ENCODE measurements at places on chromosomes 5 and 9.

- DNase-seq = no peak
These were observed 50.3 kb downstream of the RAD23B start for GRCh38 chr9:107333363-107333762.

DNA sequence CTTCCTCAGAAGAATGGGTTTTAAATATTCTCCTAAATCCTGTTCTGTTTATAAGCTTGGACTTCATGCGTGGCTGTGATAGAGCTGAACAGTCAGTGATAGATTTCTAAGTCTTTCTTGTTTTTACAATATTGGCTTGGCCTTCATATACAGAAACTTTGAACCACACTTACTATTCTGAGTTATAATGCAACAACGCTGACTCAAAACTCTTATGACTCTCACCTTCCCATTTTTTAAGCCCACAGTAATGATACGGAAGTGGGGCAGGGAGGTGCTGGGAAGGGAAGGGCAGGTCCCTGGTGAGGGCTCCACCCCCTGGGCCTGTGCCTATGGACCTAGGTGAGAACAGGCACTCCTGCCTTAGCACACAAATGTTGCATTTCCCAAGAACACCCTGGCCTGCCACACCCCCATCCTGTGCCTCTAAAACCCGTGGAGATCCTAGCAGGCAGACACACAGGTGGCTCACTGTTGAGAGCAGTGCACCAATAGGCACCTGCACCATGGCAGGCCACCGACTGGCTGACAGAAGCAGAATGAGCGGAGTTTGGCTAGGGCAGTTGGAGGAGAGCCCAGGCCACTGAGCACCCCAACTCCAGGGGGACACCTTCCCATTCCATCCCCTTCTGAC lies 376.7 kb downstream of the GABRG2 start:
- DNase-seq = no peak

GRCh38 chr9:135821733-135822373 lies 85.5 kb downstream of the CAMSAP1 start:
- DNase-seq = no peak

DNA sequence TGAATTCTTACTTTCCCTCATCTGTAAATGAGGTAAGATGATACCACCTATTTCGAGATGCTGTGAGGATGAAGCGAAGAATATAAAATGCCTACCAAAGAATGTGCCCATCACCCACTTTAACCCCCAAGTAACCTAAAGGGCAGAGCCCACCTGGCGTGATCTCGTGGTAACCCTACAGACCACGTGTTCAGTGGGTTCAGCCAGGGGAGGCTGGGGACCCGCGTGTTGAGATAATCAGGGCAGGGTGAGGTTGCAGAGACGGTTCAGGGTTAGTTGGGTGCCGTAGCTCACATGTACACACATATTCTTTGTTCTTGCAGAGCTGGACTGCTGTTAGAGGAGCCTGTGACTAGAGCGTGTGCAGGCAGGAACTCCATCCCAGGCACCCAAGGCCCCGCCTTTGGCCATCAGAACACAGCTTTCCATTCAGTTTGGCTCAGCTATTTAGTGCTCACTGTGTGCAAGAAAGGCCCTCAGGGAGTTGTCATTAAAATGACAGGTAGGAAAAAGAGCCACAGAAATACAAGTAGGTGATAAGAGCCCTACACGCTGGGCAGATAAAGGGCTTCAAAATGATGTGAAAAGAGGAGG lies 56.5 kb upstream of the HAND1 start:
- DNase-seq = no peak

DNA sequence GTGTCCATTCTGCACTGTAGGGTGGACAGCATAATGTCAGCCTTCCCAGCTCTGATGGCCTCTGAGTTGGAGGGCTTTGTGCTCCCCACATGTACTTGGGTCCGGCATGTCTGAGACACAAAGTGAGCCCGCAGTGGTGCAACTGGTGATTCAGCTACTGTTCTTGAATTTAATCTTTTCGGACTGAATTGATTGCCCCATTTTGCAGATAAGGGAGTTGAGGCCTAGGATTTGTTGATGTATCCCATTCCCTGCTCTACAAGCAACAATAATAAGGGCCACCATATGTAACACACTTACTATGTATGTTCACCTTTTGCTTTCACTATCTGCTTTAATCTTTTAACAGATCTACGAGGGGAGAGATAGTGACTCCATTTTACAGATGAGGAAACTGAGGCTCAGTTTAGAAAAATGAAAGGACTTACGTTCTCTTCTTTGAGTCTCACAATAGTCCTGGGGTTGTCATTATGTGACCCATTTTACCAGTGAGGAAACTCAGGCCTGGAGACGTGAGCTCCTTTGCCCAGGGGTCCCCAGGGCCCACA lies 4.5 kb downstream of the GSN start:
- no peak for DNase-seq

- no peak for DNase-seq
These were observed 1.8 kb downstream of the STK10 start for GRCh38 chr5:172186114-172186695.

DNA sequence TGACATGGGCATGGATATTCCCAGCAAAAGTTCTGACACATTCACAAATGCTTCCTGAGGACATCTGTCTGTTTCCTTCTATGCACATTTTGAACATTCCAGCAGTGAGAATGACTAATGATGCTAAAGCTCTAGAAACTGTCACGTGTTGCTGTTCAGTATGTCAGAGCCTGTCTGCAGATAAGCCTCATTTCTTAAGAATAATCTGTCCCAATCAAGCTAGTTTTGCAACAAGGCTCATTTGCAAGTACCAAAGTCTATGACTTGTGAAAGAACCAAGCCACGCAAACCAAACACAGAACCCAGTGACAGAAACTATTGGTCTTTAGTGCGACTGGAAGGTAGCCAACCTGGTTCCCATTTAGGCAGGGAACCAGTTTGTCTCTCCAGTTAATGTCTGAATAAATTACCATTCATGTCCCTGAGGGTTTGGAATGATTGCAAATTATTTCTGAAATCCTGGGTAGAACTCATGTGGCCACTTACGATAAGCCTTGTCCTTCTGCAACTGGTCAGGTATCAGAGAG lies 178.5 kb downstream of the C9orf152 start:
- peak; percentile 88 for DNase-seq

GRCh38 chr5:74384851-74385250 lies 255.7 kb downstream of the ENC1 start:
- no peak for DNase-seq

GRCh38 chr5:55903121-55903701 lies 52.1 kb downstream of the IL31RA start:
- peak; percentile 76 for DNase-seq

- peak; percentile 15 for DNase-seq
These were observed 342.4 kb downstream of the RASEF start for GRCh38 chr9:82720515-82720914.

- DNase-seq = peak; percentile 9
These were observed 48.0 kb upstream of the LRRC19 start for GRCh38 chr9:27053369-27054022.

DNA sequence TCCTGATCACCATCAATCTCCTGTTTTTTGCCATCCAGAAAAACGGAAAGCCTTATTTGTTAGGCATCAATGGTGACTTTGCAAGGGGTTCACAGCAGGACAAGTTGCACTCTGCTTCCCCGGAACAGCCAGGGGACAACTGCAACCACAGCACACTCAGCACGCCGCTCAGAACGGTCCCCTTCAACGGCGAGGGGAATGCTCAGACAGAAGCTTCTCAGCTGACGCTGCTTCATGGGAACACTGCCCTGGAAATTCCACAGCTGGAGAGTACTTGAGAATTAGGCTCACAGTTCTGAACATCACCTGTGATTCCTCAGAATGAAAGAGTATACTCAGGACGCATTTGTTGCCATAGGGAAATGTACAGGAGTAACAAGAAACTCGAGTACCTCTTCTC lies 40.1 kb upstream of the PLPP6 start:
- no peak for DNase-seq

GRCh38 chr5:1040571-1040970 lies 32.0 kb downstream of the NKD2 start:
- no peak for DNase-seq

DNA sequence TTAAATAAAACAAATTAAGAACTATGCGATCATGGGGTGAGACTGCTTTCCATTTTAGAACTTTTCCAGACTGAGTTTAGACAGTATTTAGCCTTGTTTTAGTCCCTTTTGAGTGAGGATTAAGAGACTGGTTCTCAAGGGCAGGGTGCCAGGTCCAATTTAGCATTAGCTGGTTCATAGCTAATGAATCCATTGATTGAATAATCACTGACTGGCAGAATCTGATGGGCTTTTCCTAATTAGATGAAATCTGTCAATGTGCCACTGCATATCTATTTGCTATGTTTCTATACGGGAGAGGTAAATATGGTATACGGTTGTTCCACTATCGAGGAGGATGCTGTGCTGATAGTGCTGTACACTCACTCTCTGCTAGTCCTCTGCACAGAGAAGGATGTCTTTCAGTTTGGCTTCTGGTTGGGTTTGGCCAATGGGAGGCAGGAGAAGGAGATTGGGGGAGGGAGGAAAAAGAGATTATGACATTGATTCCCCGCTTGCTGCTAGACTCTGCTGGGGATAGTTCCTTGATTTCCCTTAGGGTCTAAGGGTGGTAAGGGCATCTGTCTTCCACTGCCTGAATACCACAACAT lies 496.6 kb downstream of the CTNND2 start:
- no peak for DNase-seq

GRCh38 chr9:136364942-136365774 lies 1.6 kb upstream of the DNLZ start:
- peak; percentile 17 for DNase-seq

DNA sequence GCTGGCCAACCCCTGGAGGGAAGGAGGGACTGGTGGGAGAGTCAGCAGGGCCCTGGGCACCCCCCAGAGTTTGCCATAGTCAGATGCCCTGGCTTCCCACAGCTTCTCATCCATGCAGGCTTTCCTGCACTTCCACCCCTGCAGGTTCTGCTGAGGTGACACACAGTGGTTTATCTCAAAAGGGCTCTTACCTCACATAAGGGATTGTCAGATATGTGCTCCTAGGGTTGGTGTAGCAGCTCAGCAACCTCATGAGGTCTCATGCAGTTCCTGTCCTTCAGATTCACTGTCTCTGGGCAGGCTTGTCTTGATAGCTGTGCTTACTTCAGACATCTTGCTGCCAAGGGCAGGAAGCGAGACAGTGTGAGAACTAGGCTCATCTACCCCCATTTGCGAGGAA lies 143.4 kb downstream of the KDM4C start:
- no peak for DNase-seq

GRCh38 chr9:86389628-86390027 lies 35.4 kb upstream of the TUT7 start:
- peak; percentile 13 for DNase-seq

GRCh38 chr9:17863213-17863883 lies 284.5 kb downstream of the SH3GL2 start:
- DNase-seq = no peak

DNA sequence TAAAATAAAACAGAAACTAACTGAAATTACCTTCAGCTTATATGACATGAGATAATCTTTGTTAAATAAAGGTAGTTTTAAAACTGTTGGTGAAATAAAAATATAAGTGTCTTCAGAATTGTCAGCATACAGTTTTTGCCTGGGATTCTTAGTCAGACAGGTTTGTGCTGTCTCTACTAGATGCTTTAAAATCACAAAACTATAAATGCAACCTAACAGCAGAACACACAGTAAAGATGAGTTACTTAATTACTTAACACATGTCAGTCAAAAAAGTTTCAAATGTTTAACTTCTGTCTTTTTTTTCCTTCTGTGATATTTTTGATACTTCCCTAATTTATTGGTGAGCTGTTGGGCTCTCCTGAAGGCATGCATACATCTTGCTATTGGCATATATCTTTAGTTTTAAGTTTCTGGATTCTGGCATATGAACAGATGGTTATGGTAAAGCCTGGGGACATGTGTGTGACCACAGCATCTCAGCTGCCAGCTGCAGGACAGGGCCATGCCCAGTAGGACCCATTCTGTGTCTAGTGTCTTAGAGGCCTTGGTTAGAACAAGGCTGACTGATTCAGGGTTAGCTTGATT lies 231.1 kb upstream of the NUDT12 start:
- no peak for DNase-seq

DNA sequence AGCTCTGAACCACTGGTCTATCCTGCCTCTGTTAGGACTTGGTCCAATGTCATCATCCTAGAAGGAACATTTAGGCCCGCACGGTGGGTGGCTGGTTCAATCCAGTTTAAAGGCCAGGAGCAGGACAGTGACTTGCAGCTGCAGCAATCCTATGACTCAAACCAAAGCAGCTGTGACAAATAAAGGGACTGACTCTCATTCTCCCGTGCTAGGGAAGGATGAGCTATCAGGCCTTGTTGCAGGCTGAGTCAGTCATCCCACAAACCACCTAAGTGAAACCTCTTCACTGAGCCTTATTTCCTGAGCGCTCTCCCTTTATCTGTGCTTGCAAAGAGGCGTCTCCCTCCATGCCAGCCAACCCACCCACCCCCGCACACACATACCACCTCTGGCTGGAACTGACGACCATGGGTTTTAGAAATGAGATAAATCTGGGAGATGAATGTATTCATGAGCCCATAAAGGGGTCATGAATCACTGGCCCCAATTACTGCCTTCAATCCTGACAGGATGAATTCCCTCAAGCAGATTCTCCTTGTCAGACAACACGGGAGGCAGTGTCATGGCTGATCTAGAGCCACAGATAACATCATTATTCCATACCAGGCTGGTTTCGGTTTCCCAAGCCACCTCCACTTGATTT lies 93.4 kb downstream of the KCNIP1 start:
- peak; percentile 16 for DNase-seq

DNA sequence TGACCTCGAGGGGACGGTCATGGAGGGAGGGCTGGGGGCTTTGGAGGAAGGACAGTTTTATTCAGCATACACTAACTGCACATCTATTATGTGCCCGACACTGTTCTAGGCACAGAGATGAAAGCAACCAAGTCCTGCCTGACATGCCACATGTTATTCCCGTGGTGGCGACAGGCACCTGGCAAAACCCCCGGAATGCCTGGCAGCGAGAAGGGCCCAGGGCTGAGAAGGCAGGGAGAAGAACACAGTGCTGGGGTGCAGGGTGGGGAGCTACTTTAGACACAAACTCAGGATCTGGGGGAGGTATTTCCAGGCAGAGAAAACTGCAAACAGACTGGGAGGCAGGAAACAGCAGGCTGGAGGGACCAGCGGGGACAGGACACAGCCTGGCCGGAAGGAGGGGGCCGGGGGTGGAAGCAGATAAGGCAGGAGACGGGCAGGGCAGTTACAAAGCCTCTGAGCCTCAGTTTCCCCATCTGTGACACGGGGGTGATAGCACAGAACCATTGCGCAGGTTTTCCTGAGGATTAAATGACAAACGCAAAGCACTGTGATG lies 77.7 kb downstream of the STK10 start:
- DNase-seq = no peak

DNA sequence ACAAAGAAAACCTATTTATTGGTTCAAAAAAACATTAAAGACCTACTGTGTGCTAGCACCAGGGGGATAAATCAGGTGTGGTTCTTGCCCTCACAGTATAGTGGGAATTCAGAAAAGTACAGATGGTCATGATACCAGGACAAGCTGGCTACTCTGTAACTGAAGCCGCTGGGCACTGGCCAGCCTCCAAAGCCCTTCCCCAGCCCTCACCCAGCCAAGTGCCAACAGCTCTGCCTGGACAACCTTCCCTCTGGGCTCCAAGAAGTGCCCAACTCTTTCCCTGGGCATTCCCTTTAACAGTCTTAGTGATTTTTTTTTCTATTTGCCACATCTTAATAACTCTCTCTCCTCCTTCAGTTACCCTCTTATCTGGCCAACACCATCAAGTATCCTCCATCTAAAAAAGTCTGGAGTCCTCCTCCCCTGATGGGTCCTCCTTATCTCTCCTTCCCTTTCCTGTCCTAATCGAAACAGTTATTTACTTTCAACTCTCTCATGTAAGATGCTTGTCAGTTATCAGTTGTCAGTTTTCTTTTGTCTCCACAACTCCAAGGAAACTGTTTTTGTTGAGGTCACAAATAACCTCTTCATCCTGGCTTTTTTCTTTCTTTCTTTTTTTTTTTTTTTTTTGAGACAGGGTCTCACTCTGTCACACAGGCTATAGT lies 13.3 kb upstream of the SEPTIN8 start:
- DNase-seq = no peak
